ENCODE measurements at places on chromosomes 7 and 10.

DNA sequence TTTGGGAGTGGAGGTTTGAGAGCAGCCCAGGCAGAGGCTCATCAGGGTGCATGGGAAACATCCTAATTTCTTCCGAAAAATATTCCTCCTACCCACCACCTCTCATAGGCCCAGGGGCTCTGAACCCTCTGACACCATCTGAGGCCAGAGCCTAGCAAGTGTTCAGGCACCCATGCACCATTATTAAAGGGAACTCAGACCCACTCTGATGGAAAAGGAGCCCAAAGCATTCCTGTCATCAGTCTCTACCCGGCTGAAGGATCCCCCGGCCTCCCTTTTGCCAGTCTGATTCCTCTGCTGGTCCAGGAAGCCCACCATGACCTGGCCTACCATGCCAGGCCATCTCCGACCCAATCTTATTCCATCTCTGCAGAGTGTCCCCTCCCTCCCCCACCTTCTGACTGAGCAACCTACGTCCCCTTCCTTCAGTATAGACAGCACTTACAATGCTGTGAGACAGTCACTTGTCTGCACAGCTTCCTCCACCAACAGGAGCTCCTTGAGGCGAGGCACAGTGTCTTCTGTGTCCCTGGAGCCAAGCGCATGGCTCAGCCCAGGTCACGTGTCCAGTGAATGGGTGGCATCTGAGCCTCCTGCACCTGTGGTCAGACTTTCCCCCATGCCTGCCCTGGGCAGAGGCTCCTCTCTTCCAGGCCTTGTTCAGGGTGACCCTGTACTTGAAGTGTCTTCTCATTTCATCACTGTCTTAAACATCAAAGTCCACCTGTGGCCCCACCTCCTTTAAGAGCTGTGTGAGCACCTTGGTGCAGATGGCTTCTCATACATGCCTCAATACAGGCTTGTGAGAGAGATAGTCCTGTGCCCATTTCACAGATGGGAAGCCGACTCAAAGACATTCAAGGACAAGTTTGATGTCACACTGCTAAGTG, 889 bp upstream of the GPR15LG start:
- DNase-seq, result no peak

GRCh38 chr10:19367176-19367575, 318.6 kb downstream of the MALRD1 start:
- peak; percentile 17 for DNase-seq

DNA sequence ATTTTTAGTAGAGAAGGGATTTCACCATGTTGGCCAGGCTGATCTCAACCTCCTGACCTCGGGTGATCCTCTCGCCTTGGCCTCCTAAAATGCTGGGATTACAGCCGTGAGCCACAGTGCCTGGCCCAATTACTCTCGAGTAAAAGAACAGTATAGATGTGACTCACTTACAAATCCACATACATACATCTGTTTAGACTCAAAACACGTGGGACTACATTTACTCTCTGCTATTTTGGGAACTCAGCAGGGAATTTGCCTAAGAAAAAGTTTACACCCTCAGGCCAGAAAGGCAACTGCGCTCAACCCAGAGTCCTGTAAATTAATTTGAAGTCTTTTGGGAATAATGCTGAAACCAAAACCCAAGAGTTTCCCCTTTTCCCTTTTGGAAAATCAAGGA, 289.7 kb downstream of the KLF6 start:
- DNase-seq, result no peak

DNA sequence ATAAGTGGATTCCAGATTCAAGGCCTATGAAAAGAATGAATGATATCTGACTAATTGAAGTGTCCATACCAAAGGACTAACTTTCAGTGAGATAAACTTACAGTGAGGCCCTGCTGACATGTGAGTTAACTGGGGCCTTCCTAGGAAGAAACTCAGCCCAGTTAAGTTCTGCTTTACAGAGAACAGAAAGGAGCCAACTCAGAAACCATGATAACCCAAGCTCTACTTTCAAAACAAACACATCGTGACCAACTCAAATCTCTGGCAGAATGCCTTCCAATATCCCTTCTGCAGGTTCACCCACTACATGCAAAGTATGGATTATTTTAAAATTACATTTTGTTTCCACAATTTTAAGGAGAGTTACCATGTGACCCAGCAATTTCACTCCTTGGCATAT, 75.8 kb upstream of the MRLN start:
- DNase-seq, result no peak

DNA sequence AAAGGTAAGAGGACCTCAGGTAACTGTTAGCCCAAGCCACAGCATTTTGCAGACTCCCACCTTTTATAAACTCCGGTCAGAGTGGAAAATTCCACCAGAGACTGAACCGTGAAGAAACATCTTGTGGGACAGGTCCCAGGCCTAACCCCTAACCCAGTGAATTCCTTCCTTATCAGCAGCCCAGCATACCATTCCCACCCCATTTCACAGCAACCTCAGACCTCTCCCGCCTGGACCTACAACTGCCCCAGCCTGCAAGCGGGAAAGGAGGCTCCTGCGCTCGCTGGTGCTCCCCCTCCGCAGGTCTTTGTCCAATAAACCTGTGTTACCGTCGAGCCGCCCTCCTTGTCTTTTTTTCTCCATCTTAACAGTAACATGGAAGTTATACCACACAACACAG, 736.6 kb downstream of the MAGI2 start:
- no peak for DNase-seq

- DNase-seq, result no peak
These were observed 144.0 kb upstream of the RET start for GRCh38 chr10:42932735-42933447.

GRCh38 chr10:44300666-44301649, 83.9 kb downstream of the CXCL12 start:
- peak; percentile 92 for DNase-seq

- no peak for DNase-seq
These were observed 3.1 kb upstream of the PTPRE start for GRCh38 chr10:127903789-127904188.

DNA sequence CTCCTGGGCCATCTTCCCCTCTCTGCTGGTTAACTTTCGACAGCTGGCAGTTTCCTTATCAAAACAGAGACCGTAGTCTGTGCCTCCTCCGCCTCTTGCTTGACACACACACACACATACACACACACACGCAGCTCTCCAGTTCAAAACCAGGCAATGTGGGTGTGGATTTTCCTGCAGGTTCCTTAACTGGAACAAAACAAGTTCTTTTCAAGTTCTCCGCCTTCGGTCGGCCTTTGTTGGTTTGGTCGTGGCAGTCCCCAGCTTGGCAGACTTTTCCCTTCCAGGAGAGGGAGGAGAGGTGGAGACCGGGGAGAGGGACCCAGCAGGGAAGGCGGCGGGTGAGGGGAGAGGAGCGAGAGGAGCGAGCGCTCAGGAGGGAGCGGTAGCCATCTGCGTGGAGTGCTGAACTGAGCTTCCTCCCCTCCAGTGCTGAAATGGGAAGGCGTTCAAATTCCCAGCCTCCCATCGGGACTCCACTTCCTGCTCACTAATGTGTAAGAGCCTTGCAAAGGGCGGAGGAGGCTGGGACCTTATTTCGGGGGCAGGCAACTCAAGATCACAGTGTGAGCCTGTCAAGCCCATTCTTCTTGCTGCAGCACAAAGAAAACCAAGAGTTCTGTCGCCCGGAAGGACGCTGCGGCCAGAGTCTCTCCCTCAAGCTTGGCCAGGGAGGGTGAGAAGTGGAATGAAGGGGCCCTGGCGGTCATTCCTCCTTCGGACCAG, 120.6 kb downstream of the PRPF18 start:
- peak; percentile 48 for DNase-seq

DNA sequence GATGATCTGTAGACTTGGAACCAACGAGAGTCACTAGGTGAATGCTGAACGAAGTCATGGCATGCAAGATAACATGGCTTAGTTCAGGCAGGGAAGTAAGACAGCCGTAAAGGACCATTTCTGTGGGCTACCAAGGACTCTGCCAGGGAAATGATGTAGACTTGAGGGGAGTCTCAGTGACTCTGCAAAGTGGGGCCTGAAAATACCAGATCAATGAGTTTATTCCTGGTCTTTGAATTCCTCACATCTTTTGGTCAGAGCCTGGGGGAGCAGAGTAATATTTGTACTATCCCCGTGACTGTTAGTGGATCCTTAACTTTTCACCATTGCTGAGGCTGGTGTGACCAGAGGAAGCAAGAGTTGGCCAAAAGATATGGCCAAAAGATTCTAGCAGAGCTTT, 60.7 kb upstream of the INHBA start:
- no peak for DNase-seq

- DNase-seq, result no peak
These were observed 179.9 kb downstream of the AUTS2 start for GRCh38 chr7:69778138-69778537.

DNA sequence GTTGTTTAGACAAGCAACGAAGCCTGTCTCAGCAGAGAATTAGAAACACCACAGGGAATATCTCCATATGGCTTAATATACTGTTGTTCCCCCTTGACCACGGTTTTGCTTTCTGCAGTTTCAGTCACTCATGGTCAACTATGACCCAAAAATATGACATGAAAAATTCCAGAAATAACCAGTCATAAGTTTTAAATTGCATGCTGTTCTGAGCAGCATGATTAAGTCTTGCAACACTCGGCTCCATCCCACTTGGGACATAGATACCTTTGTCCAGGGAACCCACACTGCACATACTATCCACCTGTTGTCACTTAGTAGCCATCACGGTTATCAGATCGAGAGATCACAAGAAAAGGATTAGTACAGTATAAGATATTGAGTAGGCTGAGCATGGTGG, 60.7 kb upstream of the FOXK1 start:
- no peak for DNase-seq

- DNase-seq, result no peak
These were observed 41.5 kb downstream of the PTN start for GRCh38 chr7:137302081-137302480.

DNA sequence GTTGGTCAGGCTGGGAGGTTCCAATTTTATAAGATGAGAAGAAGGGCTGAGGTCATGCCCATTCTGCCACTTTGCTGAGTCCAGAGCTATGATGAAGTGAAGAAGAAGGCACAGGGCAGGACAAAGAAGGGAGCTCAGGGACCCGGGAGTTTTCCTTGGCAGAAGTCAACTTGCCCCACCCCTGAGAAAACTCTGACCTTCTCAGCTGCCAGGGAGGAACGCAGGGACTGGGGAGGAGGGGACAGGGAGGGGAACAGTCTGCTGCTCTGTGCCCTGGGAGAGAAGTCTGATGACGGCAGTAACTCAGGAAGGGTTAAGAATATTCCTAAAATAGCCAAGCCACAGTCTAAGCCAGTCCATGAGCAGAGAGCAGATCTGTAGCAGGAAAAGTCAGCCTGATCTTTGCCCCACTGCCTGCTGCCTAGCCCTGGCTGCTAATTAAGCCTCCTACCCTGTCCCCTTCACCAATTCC, 11.7 kb downstream of the ADIRF start:
- no peak for DNase-seq

DNA sequence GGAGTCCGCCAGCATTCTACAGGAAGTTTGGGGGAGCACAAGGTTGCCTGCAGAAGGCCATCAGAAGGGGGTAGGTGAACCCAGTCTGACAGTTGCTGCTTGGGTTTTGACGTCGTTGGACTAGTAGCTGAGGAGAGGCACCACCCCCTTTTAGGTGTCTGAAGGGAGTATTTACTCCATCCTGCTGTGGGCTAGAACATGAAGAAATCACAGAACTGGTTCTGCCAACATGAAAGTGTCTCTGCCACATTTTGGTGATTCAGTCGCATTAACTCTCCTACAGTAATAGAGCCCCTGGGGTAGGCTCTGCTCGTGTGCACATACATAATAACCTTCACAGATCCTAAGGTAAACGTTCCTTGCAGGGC, 834 bp upstream of the TRIL start:
- DNase-seq, result no peak

- DNase-seq, result no peak
These were observed 35.2 kb downstream of the CCDC71L start for GRCh38 chr7:106625678-106626301.

DNA sequence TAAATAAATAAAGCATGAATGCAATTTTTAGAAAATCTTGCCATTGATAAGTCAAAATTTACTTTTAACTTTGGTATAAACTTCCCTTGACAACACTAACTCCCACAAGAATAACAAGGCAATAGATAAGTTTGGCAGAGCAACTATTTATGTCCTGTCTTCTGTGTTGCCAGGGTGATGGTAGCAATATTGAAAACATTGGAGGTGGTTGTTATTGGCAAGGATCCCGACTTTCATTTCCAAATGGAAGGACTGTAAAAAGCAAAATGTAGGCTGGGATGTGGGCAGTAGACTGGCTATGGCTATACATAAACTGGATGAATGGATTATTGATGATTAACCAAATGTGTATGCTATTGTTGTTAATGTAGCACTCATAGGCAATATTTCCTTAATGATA, 134.9 kb upstream of the CACNA2D1 start:
- no peak for DNase-seq

DNA sequence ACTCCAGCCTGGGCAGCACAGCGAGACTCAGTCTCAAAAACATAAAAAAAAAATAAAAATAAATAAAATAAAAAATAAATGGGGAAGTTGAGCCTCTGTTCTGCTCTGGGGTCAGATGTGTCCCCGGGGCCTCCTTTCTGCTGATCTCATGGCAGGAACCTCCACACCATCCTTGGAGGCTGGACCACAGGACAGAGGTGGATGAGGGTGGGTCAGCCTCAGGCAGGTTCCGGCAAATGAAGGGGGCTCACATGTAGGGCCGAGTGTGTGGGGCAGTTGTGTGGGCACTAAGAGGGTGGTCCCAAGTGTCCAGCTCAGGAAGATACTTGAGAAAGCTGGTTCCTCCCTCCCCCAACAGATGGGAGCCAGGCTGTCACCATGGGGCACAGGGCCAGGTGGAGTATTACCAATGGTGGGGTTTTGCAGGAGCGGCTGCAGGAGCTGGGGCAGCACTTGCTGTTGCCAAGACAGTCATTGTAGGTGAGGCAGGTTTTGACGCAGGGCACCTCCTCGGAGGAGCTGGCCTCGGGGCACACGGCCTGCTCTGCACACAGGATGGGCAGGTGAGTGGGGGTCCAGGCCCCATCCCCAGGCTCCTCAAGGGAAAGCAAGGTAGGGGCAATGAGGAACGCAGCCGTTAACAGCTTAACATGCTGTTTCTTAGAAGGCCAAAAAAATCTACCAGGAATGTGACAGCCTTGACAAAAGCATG, 13.9 kb upstream of the TBRG4 start:
- no peak for DNase-seq

GRCh38 chr7:113657603-113658002, 261.2 kb downstream of the PPP1R3A start:
- DNase-seq, result no peak
